Activated CD8-positive, alpha-beta memory T cell treated with anti-CD3 and anti-CD28 coated beads, Interleukin-2, amount 50 U/mL, for 4 hours (primary cell): ENCODE measurements at places on chromosomes 6 and 20.

- DNase-seq = no peak
Measured at GRCh38 chr6:107360476-107360875, 98.9 kb downstream of the PDSS2 start.

DNA sequence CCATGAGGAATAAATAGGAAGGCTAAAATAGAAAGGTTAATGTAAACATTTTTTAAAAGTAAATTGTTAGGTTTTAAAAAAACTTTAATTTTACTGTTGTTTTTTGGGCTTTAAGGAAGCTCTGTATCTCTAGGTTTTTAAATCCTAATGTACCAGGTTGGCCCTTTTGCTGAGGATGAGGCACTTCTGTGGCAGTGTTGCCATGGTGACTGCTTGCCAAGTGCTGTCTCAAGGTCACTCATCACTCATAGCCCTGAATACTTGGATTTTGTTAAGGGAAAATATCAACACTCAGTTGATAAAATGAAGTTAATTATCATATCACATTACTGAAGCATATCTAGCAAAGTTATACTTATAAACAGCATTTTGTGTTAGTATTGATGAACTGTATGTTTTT lies 50.2 kb downstream of the NCOA3 start:
- no peak for DNase-seq

- no peak for DNase-seq
Measured at GRCh38 chr20:23242104-23242503, 108.5 kb upstream of the NXT1 start.

GRCh38 chr6:69007781-69008180 lies 372.7 kb downstream of the ADGRB3 start:
- DNase-seq = no peak

DNA sequence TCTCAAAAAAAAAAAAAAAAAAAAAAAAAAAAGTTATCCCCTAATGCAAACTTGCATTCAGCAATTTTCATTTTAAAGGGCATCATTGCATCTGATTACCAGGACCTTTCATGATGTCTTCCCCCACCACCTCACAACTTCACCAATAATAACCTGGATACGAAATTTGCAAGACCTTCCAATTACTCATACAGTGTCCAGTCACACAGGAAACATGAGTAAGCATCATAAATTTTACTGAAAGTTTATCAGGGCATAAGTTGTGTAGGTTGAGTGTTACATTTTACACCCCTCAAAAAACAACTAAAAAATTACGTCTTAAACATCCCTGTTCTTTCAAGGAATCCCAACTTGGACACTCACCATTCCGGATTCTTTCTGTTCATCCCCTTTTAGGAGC lies 79.1 kb upstream of the ANKEF1 start:
- no peak for DNase-seq
